GM19239 (cell line): ENCODE measurements at places on chromosomes 12 and 14.

DNA sequence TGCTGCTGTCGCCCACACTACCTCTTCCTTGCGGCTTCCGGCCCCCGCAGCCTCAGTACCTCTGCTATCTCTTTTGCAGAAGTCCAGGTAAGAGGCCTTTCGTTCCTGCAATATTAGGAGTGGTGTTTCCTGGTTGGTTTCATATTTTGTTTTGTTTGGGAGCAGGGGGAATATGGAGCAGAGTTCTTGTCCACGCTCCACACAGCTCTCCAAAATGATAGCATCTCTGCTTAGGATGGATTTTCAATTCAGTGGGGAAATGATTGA, 768 bp downstream of the OXA1L start:
- DNase-seq: no peak

DNA sequence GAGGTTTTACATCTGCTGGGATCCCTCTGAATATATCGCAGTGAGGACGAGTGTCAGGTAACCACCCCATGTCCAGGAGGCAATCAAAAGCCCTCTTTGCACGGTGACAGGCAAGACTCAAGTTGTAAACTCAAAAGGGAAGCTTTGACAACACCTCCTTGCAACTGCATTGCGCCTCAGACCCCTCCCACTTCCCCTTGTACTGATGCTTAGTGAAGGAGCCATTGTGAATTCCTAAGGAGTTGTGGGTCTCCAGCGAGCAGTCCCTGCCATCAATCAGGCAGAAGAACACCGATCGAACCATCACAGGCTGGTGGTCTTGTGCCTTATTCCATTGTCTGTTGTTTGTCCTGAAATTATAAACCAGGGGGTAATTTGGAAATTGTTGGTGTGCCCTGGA, 112.6 kb downstream of the CCDC60 start:
- no peak for DNase-seq

DNA sequence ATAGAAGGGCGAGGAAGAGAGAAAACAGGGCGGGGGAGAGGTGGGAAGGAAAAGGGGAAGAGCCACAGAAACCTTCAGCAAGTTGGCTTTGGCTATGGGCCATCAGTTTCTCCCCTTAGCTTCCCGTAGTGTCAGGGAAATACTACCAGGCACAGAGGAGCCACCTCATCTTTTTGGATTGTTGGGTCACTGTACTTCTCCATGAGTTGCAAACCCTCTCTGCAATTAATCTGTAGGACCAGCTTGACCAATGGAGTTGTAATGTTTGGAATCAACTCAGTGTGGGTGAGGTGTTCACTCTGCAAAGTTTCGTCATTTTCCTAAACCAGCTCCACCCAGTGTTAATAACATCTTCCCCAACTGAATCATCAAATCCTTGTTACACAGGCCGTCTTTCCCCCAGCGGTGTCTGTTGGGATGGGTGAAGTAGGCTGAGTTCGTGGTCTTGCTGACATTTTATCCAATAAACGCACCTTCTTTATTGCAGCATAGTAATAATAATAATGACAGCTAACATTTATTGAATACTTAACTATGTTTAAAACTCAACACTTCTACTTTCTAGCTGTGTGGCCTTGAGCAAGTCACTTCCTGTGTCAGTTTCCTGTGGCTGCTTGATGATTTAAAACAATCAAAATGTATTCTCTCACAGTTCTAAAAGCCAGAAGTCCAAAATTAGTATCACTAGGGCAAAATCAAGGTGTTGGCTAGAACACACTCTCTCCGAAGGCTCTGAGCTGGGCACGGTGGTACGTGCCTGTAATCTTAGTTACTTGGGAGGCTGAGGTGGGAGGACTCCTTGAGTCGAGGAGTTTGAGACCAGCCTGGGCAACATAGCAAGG, 8.1 kb upstream of the GLTP start:
- DNase-seq: no peak

- no peak for DNase-seq
These were observed 26.2 kb downstream of the BRF1 start for GRCh38 chr14:105274637-105275036.

GRCh38 chr14:56125772-56126636, 7.8 kb downstream of the PELI2 start:
- no peak for DNase-seq

- no peak for DNase-seq
These were observed 74.9 kb downstream of the PPP2R5E start for GRCh38 chr14:63468294-63468693.

- no peak for DNase-seq
These were observed 236.0 kb downstream of the ETNK1 start for GRCh38 chr12:22860926-22861325.

DNA sequence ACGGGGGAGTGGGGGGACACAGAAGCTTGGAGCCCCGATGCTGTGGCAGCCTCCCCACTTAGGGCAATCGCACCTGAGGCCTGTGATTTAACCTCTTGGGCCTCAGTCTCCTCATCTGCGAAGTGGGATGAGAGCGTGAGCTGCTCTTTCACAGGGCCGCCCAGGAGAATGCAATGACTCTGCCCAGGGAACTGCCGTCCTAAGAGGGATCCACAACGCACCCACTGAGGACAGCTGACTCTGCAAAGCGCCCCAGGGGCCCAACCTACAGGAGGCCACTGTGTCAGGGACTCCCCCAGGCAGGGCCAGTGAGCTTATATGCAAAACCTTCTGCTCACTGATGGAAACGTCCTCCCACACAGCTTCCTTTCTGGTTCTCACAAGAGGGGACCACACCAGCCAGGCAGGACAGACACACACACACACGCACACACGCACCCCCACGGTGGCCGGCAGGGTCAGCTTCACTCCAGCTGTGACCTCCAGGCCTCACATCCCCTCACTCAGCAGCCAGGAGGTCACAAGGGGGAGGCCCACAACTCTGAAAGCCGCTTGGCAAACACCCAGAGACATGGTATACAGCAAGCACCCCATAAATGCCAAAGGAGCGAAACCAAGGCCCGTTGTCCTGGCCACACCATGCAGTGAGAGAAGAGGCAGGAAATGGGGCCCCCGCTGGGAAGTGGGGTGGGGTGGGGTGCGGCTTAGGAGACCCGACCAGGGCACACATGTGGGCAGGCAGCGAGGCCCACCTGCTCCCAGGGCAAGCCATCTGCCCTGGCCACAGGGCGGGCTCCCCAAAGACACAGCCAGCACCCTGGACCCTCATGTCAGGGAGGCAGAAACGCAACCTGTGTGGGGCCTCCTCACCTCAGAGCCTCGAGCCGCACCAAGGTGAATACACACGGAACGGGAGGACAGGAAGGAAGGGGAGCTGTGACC, 73.3 kb downstream of the NCOR2 start:
- DNase-seq: peak; percentile 97

DNA sequence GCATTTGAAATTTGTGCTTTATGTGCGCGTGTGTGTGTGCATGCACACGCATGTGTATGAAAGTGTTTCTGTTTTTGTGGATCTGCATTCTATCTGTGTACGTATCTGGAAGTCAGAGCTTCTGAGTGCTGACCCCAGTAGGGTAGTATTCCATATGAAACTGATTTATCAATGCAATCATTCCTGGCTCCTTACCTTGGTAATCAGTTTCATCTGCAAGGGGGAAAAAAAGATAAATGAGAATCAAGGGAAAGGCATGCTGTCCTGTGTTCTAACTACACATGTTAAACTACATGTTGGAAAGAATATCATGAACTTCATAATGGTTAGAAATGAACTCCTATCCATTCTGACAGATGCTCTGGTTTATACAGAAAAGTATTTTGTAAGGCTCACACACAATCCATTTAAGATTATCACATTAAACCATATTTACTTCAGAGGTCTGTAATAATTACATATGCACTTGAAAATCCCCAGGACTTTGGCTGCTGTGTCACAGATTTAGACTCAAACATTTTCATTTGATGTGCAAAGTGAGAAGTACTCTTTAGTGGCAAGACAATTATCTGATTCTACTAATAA, 276.1 kb upstream of the LMO3 start:
- DNase-seq: no peak

- DNase-seq: no peak
These were observed 356.0 kb downstream of the DUSP6 start for GRCh38 chr12:88996200-88996788.
